Kidney epithelial cell (primary cell): ENCODE measurements at places on chromosomes 4 and X. TPM values are rescaled to one million over a fixed set of nuclear protein-coding genes. Genes with fewer than 3 reads are reported as not detected.

DNA sequence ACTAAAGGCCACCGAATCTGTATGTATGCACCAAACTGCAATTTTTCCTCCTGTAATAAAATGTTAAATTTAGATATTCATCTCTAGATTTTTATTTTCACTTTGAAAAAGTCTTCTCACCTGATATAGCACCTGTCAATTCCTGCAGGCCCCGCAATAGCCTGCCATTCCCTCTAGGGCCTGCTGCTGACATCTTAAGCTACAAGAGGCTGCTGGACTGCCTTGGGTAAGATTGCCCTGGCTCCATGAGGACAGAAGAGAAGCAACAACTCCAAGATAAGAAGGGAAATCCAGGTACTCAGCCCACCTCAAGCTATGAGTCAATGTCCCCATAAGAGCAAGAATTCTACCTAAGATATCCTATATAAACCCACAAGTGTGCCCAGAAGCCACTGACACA, 230.2 kb upstream of the AGTR2 start:
- DNase-seq, result no peak

The BRS3 gene
- not detected in 2 replicates for total RNA-seq

The GPR119 gene
- total RNA-seq, result not detected in 2 replicates

DNA sequence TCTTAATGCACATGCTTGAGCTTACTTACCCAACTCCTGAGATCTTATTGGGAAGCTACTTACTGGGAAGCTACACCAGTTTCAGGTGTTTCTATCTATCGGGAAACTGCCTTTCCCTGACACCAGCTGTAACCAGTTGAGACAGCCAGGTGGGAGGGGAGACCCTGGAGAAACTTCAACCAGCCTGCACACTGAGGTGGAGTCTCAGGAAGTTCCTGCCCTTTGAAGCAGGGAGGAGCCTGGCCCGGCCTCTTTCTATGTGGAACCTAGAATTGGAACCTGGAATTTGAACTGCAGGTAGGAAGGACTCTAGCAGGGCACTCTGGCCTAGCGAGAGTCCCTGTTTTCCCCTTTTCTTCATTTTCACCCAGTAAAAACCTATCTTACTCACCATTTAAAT, 425.8 kb upstream of the PABPC4L start:
- DNase-seq, result no peak

The ARMCX6 gene
- 34.4 and 36.8 TPM in 2 replicates for total RNA-seq

The TMEM31 gene
- not detected in 2 replicates for total RNA-seq

The CTAG2 gene
- not detected in 2 replicates for total RNA-seq

- no peak for DNase-seq
Observed at GRCh38 chr4:78784236-78784865, 8.2 kb downstream of the BMP2K start.

The XG gene
- total RNA-seq, result 0.07 and 0.33 TPM in 2 replicates

The GABRA4 gene
- total RNA-seq, result not detected in 2 replicates

- no peak for DNase-seq
Observed at GRCh38 chr4:83490876-83491450, 6.1 kb upstream of the ABRAXAS1 start.

The ANK2 gene
- total RNA-seq, result 35.5 and 46.0 TPM in 2 replicates

The CXorf51B gene
- not detected in 2 replicates for total RNA-seq

DNA sequence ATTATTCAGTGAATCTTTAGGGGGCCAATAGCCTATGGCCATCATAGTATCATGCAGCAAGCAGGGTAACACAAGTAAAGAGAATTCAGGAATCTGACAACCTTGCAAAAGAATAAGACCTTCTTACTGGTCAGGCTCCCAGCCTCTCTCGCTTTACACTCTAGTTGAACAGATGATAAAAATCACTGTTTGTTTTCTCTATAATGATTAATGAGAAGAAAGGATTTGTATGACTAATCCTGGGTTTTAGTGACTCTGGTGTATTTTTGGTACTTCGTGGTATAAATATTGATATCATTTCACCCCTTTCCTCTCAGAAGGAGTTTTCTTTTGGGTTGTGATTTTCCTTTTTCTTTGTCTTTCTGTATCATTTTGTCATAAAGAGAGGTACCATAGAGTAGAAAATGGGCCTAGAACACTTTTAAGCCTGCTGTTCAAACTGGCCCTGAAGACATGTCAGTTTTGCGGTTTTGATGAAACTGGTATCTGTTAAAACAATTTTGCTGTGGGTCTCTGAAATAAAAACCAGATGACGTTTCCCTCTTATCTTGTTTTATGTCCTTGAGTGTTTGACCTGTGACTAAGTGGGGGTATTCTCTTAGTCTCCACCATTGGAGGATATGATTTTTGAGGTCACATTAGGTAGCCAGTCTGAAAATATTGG, 294.9 kb upstream of the TBX22 start:
- DNase-seq, result no peak

DNA sequence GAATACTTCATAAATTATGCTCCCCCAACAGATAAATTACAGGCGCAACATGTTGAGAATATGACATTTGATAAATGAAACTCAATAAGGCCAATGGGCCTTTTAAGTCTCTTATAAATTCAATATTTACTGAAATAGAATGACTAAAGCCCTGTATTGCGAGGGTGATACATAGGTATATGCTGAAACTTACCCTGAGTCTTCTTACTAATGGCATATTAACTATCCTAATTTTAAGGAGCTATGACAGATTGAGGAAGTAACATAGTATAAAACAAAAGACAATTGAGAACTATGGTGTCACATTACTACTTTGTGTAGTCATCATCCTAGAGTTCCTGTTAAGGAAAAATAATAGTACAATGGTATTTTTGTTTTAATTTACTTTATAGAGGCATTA, 440.7 kb downstream of the IL15 start:
- DNase-seq, result no peak

The GAGE13 gene
- total RNA-seq, result not detected in 2 replicates

GRCh38 chr4:85084371-85085094, 118.0 kb upstream of the WDFY3 start:
- peak; percentile 29 for DNase-seq

DNA sequence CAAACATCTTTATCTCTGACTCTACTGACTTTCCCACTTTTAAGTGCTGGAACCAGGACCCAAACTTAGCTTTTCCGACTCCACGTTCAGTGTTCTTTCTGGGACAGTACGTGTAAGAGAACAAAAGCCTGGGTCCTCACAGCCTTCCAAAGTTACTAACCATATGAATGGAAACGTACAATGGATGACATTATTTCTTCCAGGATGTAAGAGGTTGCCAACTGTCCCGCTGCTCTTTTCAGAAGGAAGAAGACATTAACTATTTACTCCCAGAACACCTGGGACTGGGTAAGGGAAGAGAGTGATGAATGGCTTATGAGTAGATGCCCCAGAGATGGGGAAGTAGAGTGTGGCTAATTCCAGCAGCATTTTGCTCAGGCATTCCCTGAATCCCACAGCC, 114.7 kb downstream of the TRAPPC11 start:
- DNase-seq, result no peak
